ENCODE measurements at places on chromosomes 13 and 19. TPM values are rescaled to one million over a fixed set of nuclear protein-coding genes. Genes with fewer than 3 reads are reported as not detected.

DNA sequence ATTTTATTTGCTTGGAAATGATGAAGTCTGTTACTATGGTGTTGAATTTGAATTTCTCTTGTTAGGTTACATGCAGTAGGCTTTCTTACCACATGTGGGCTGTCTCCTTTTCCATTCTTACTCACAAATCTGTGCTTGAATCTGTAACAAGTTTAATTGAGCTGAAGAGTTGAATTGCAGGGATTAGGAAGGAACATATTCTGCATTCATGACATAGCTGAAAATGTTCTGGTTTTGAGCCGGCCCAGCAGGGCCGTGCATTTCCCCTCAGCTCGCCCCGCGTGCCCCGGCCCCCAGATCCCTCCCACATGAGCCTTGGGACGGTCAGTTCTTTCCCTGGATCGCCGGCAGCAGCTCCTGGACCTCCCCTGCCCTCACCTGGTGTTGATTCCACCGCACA lies 28.1 kb downstream of the TFDP1 start:
- no peak for ATAC-seq

DNA sequence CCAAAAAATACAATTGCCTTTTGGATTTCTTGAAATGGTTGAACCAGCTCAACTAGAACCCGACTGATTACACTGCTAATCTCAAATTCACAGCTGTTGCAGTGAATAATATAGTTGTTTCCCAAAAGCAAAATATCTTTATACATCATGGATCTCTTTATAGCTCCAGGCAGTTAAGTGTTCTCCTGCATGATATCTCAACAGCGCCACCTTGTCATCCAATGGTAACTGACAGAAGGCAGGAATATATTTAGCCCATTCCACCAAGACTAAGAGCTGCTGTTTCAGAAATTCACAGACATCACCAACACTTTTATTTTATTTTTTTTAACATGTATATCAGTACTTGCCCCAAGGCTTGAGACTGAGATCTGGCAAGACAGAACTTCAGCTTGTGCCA lies 1141.0 kb upstream of the PRR20A start:
- no peak for ATAC-seq

DNA sequence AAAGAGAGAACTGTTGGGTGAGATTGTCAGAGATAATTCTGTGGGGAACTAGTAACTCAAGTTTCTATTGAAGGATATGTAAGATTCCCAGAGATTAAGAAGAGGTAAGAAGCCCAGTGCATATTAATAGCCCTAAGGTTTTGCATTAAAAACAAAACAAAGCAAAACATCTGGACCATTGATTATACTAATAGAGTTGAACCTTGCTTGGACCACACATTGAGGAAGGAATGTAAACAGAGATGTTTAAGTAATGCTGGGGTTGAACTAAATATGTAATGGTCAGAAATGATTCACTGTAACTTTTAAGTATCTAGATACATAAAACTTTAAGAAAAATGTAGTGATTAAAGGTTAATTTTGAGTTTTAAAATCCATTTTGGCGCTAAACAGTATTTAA lies 1770.0 kb downstream of the PCDH9 start:
- no peak for ATAC-seq

DNA sequence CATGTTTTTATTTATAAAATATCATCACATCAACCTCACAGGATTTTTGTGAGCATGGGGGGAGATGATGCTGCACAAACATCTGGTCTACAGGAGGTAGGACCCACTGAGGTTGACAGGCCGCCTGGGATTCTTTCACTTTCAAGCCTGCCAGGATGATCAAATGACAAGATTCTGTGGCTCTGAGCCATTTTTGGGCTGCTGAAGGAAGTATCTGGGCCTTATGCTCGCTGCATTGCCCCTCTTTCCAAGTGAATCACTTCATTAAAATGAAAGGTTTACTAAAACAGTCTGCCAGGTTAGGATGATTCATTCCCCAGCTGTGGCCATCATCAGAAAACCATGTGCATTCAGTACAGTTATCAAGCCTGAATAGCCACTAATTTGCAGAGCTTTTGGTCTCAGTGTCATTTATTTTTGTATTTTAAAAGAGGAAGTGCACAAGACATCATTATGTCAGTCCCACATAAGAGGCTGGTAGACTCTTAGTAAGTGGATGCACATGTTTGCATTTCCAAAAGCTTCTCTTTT lies 34.4 kb downstream of the STARD13 start:
- ATAC-seq = peak; percentile 89

- ATAC-seq = no peak
Measured at GRCh38 chr13:112136095-112136494, 69.1 kb downstream of the SOX1 start.

GRCh38 chr13:68697551-68697950 lies 1410.1 kb upstream of the ATXN8OS start:
- ATAC-seq = no peak

GRCh38 chr19:48244281-48244680 lies 11.4 kb downstream of the CARD8 start:
- no peak for ATAC-seq

GRCh38 chr13:39284801-39285388 lies 246.6 kb downstream of the NHLRC3 start:
- peak; percentile 75 for ATAC-seq

- ATAC-seq = no peak
Measured at GRCh38 chr19:39405958-39406655, 540 bp upstream of the ZFP36 start.

DNA sequence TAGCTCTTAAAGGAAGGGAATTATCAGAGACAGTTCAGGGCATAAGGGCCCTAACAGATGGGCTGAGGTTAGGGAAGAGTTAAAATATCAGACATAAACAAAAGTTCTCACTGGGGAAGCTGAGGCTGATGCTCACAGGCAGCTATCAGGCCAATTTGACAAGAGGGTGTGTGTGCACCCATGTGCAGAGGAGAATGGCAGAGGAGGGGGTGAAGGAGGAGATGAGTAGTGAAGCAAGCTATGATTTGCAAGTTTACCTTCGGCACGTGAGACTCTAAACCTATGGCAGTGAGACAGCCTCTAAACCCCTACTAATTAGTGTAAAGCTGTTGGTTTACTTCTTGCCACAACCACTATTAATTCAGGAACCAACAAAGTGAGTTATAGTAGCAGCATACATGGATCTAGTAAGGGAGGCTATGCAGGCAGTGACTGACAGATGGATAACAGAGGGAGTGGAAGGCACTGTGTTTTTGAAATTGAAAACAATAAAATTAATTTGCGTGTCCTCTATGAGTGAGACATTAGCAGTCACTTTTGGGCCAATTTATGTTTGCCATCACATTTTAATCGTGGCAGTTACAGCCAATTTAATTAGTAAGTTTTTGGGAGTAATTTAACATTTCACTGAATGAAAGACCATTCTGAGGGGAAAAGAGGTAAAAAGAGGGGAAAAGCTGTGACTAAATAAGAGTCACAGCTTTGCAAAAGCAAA lies 99.6 kb upstream of the HTR2A start:
- ATAC-seq = no peak

DNA sequence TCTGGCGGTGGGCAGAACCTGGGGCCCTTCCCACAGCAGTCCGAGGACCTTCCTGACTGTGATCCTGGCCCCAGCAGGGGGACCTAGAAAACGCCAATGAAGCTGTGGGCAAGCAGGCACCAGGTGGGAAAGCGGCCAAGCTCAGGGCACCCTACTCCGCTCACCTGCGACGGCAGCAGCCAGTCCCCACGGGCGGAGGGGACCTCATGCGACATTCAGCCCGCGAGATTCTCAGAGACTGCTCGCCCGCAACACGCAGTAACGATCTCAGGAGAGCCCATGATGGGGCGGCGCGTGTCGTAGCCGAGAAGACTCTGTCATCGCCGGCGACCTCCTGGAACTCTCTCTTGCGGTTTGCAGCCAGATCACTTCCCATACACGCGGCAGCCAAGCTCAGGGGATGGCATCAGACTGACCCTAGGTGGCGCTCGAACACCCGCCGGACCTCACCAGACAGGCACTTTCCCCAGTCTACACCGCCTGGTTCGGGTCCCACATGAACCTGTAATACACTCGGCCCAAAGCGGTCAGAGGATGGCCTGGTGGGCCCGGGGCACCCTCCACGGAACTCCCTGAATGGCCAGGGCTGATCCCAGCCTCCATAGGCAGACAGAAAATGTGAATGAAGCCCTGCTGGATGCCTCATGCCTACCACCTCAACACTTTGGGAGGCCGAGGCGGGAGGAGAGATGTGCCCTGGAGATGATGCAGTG lies 26.5 kb downstream of the MAN2B1 start:
- ATAC-seq = peak; percentile 92

- ATAC-seq = no peak
Measured at GRCh38 chr19:42028304-42029216, 34.5 kb upstream of the ATP1A3 start.

GRCh38 chr13:24683351-24683750 lies 3.1 kb downstream of the ATP12A start:
- no peak for ATAC-seq

DNA sequence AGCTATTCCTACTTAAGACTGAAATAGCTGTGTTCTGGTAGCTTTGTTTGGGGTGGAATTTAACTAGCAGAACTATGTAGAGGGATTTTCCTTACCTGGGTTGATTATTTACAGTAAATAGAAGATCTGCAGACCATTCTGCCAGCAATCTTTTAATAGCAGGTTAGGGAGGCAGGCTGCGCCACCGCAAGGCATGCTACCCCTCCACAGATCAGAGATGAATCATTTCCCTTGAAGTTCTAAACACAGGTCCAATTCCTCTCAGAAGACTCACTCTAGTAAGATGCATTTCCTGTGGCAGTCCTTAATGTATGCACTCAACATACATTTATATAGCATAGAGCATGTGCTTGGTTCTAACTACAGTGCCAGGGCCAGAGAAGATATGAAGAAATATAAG lies 109.0 kb downstream of the TNFRSF19 start:
- ATAC-seq = no peak

- ATAC-seq = no peak
Measured at GRCh38 chr13:50359041-50359367, 343.8 kb downstream of the KCNRG start.

GRCh38 chr19:33267706-33268105 lies 34.6 kb downstream of the CEBPA start:
- no peak for ATAC-seq

DNA sequence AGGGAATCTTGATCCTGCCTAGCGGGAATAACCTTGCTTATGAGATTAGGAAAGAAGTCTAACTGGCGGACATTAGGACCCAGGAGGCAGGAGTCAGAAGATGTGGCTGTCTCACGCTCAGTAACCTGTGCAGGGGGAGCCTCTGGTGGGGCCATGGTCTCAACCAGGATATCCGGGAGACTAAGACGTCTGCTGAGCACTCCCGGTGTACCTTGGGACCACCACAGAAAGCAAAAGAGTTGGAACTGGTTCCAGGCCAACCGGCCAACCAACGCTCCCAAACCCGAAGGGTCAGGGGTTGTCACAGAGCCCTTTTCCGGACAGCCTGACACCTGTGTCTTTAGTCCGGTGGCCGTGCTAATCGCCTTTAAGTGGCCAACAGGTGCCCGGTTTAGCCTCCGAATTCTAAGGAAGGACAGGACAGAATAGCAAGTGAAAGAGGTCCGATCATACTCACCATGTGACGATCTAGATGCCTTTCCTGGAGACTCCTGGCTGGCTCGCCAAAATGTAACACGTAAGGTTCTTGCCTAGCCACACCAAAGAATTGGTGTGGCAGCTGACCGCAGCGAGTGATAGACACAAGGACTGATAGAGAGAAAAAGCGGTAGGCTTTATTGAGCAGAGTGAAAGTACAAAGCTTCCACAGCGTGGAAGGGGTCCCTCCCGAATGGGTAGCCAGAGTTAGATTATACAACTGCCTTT lies 103.9 kb upstream of the DIAPH3 start:
- no peak for ATAC-seq

- ATAC-seq = no peak
Measured at GRCh38 chr13:79646880-79647279, 165.9 kb downstream of the NDFIP2 start.

- ATAC-seq = peak; percentile 51
Measured at GRCh38 chr19:50537769-50538230, 24.1 kb upstream of the ASPDH start.

- ATAC-seq = peak; percentile 25
Measured at GRCh38 chr19:11530432-11530831, 1.5 kb upstream of the ECSIT start.

The TTYH1 gene
- total RNA-seq = 3.5 TPM

The ENOX1 gene
- 1.8 TPM for total RNA-seq

The ZNF606 gene
- total RNA-seq = 15.6 TPM

The MYH14 gene
- 7.7 TPM for total RNA-seq

The MEF2B gene
- total RNA-seq = not detected

The KRTDAP gene
- total RNA-seq = not detected

The CGB5 gene
- not detected for total RNA-seq

The CFAP97D2 gene
- not detected for total RNA-seq

Data from gastroesophageal sphincter (tissue), 4 donors.